Adipose tissue (tissue), 3 donors: ENCODE measurements at places on chromosomes 6 and 20. TPM values are rescaled to one million over a fixed set of nuclear protein-coding genes. Genes with fewer than 3 reads are reported as not detected.

The TRIM31 gene
- polyA plus RNA-seq, result 1.2 TPM

The NMBR gene
- polyA plus RNA-seq, result 0.03 TPM

The MOXD1 gene
- 1.3 TPM for polyA plus RNA-seq

The SRC gene
- polyA plus RNA-seq, result 13.6 TPM

The BPIFB2 gene
- polyA plus RNA-seq, result not detected

The SLC17A1 gene
- not detected for polyA plus RNA-seq

The ZNF512B gene
- 10.2 TPM for polyA plus RNA-seq

The PIGT gene
- polyA plus RNA-seq, result 45.9 TPM

The CFAP61 gene
- polyA plus RNA-seq, result 0.24 TPM

The HRH3 gene
- polyA plus RNA-seq, result not detected

The DYNLRB1 gene
- 166 TPM for polyA plus RNA-seq

The TGM3 gene
- 2.7 TPM for polyA plus RNA-seq

The RAD21L1 gene
- 0.02 TPM for polyA plus RNA-seq

The SNPH gene
- polyA plus RNA-seq, result 0.92 TPM

The ADTRP gene
- 0.18 TPM for polyA plus RNA-seq

The EYA4 gene
- 0.06 TPM for polyA plus RNA-seq

The HBS1L gene
- 26.3 TPM for polyA plus RNA-seq

The SIRPD gene
- 0.27 TPM for polyA plus RNA-seq

The RHAG gene
- polyA plus RNA-seq, result 0.04 TPM

The EFCAB8 gene
- polyA plus RNA-seq, result 0.02 TPM

The TCP11 gene
- not detected for polyA plus RNA-seq

The MAS1 gene
- not detected for polyA plus RNA-seq

The GABRR1 gene
- polyA plus RNA-seq, result not detected

The RALGAPA2 gene
- 12.3 TPM for polyA plus RNA-seq

The EYA2 gene
- polyA plus RNA-seq, result 7.9 TPM

The ADGRF4 gene
- not detected for polyA plus RNA-seq

The SFTA2 gene
- not detected for polyA plus RNA-seq

The RAB32 gene
- polyA plus RNA-seq, result 44.1 TPM

The MYB gene
- polyA plus RNA-seq, result 0.05 TPM

The KHDC1 gene
- polyA plus RNA-seq, result 2.4 TPM

The SRSF6 gene
- 85.4 TPM for polyA plus RNA-seq

The CST7 gene
- 1.2 TPM for polyA plus RNA-seq

The CRISP2 gene
- not detected for polyA plus RNA-seq

The TBC1D22B gene
- 4.8 TPM for polyA plus RNA-seq

The POLH gene
- 5.5 TPM for polyA plus RNA-seq

The CRYBG1 gene
- 13.8 TPM for polyA plus RNA-seq

The PSORS1C2 gene
- not detected for polyA plus RNA-seq

The LY6G5B gene
- polyA plus RNA-seq, result 4.8 TPM

The PRPH2 gene
- 0.54 TPM for polyA plus RNA-seq

The MRAP2 gene
- polyA plus RNA-seq, result 0.56 TPM

The POPDC3 gene
- polyA plus RNA-seq, result 0.68 TPM
